Stimulated activated CD4-positive, alpha-beta T cell treated with anti-CD3 and anti-CD28 coated beads, Interleukin-15, amount 100 ng/mL, for 48 hours (primary cell): ENCODE measurements at places on chromosomes 1 and 21.

GRCh38 chr1:109112056-109112651 is 1.8 kb upstream of the ELAPOR1 start:
- DNase-seq: no peak

DNA sequence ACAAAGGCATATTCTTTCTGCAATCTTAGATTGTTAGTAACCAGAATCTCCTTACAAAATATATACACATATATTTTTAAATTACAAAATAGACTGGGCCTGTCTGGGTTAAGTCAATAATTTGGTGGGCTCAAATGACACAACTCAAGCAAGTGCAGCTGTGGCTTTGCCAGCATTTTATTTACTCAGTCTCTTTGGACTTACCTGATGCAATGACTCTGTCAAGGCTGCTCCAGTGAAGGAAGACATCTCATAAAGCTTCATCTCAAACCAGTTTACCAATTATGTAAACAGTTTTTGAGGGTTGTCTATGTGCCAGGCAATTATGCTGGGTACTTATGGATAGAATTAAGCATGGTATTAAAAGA is 22.8 kb upstream of the ABCA4 start:
- DNase-seq: no peak

DNA sequence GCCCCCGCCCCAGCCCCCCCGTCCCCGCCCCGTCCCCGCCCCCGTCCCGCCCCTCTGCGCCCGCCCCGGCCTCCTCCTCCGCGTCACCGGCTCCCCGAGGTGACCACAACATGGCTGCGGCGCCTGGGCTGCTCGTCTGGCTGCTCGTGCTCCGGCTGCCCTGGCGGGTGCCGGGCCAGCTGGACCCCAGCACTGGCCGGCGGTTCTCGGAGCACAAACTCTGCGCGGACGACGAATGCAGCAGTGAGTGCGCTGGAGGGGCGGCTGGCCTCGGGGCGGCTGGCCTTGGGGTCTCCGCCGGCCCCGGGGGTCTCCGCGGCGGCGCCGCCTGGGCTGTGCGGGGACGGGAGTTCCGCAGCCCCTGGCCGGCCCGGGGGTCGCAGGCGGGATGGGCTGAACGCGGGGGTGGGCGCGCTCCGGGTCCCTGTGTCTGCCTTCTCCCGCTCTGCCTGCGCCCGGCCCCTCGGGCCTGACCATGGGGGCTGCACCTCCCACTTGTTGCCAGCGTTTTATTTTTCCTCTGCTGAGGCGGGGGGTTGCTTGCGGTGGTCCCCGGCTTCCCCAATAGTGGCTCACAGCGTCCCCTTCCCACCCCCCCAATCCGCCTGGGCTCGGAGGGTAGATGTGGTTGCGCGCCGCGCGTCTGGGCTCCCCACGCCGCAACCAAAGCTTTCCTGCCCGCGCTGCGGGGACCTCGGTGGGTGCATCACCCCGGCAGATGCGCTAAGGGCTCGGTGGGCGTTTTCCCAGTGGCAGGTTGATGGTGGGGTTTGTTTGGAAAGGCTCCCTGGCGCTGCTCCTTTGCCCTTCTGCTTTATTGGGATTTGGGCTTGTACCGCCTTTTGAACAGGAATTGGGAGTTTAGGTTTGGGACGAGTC is at the start of gene MIA3:
TSS of gene MIA3 (plus strand) at position 97 of the 879 bp plus-strand sequence. CDS start at position 111, 14 bp downstream.
- DNase-seq: peak; percentile 67

- DNase-seq: no peak
Measured at GRCh38 chr1:23371987-23372880, 2.6 kb upstream of the ZNF436 start.

DNA sequence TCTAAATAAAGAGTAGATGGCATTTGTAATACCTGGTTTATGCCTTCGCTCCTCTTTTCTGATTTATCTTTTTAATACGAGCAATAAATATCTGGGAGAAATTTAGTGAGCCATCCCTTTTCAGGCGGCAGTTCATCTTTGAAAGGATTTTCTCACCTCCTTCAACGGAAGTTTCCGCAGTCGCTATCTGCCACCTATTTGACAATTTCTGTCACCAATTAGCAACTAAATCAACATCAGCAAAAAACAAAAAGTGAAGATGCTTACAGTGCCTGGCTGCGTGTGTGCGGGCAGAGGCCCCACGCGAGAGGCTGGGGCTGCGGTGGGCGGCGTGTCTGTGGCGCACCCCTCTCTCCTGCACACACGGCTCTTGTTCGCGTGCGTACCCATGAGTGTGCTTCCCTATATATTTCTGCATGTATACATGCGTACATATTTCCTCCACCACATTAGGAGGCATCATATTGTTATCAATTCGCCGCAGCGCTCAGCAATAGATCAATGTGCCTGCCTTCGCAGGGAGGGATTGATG is 117.3 kb upstream of the BARHL2 start:
- no peak for DNase-seq

- DNase-seq: no peak
Measured at GRCh38 chr1:226310245-226310540, 1.2 kb upstream of the LIN9 start.

GRCh38 chr1:3771108-3772026 is 1.2 kb upstream of the SMIM1 start:
- no peak for DNase-seq

DNA sequence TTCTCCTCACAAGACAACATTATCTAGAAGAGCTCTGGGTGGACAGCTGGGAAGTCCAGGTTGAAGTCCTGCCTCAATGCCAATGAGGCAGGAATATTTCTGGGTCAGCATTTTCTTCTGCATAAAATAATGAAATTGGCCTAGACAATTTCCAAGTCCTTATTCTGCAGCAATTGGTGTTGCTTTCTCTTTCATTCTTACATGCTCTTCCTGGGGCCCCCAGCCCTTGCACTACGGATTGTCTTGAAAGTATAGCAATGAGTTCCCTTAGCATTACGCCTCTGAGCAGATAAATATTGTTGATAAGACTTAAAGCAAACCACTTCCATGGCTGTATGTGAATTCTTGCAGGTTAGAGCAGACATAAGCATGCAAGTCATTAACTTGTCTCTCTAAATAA is 188.5 kb downstream of the TGFBR3 start:
- DNase-seq: peak; percentile 37

DNA sequence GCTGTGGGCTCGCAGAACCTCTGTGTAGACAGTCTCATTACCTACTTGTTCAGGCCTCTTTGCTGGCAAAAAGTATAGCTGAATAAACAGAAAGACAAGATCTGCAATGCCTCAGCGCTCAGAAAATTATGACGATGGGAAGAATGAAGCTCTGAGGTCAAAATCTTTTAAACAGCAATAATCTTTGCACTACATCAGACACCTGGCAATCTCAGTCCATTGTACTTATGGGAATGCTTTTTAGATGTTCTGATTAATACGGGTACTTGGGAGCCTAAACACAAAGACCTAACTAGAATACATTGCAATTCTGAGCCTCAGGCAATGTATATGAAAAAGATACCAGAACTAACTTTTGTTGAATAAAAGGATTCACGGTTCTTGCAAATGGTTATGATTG is 410.7 kb downstream of the SMYD3 start:
- DNase-seq: no peak
